ENCODE measurements at places on chromosomes 2 and 18. TPM values are rescaled to one million over a fixed set of nuclear protein-coding genes. Genes with fewer than 3 reads are reported as not detected.

- DNase-seq, result no peak
These were observed 229.2 kb downstream of the MYT1L start for GRCh38 chr2:2101924-2102323.

- DNase-seq, result no peak
These were observed 1603.8 kb upstream of the ZEB2 start for GRCh38 chr2:146123714-146124113.

DNA sequence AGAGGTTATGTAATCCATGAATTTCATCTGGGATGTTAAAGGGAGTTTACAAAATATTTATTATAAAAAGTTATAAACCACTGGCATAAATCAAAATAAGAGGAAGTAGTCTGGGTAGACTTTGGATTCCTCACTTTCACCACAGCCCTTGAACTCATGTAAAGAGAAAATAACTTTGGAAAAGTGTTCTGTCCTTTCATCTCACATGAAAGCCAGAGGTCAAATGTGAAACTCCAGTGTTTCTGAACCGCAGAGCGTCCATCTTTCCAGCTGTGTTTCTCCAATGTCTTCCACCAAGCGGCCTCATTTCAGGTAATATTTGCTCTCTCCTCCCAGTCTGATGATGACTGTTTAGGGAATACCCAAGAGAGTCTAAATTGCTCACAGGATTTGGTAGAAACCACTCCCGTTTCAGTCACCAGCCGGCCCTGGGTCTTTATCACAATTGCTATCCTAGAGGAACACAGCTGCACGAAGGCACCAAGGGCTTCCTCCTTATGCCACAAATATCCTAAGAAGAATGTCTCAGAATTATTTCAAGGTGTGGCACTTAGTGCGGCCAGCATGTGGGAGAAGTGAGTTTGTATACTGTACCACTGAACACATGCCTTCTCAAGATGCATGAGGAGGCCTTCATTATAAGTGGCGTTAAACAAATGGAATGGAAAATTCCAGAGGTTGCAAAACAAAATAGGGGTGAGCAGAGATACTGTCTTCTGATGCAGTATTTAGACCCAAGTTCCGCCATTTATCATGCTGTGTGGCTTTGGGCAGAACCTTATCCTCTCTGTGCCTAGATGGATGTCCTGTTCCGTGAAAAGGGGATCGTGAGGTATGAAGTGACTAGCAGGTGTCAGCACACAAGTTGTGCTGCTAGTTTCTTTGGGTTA lies 63.8 kb downstream of the ACTR2 start:
- DNase-seq, result no peak

Gene PTPRN
- total RNA-seq, result 0.97 TPM

Gene GAREM2
- 1.1 TPM for total RNA-seq

Measured in cardiac septum (tissue), 1 donor.